ENCODE measurements at places on chromosomes 4 and X.

DNA sequence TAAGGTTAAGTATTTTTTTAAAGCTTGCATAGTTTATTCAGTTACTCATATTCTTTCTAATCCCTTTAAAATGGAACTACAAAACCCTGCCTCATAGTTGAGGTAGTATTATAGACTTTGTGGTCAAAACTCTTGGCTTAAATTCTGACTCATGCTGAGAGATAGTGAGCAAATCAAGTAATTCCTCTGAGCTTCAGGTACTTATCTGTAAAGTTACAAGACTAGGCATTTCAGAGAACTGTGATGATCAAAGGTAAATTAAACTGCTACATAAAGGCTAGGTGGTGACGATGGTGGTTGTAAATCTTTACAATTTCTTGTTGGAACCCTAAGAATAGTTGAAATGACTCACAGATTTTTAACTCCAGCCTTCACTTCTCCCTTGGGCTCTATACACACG is 3.2 kb upstream of the CLOCK start:
- no peak for DNase-seq

DNA sequence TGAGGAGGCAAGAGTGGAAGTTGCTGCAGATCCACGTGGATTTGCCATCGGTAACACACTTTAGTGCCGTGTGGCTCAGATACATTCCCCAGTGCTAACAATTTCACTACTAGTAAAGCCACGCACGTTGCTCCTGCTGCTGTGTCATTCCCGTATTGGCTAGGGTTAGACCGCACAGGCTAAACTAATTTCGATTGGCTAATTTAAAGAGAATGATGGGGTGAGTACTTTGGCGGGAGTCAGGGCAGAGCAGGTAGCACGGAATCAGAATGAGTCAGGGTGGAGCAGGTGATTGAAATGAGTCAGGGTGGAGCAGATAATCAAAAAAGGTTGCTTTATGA is 1337.5 kb downstream of the FSTL5 start:
- DNase-seq: no peak

DNA sequence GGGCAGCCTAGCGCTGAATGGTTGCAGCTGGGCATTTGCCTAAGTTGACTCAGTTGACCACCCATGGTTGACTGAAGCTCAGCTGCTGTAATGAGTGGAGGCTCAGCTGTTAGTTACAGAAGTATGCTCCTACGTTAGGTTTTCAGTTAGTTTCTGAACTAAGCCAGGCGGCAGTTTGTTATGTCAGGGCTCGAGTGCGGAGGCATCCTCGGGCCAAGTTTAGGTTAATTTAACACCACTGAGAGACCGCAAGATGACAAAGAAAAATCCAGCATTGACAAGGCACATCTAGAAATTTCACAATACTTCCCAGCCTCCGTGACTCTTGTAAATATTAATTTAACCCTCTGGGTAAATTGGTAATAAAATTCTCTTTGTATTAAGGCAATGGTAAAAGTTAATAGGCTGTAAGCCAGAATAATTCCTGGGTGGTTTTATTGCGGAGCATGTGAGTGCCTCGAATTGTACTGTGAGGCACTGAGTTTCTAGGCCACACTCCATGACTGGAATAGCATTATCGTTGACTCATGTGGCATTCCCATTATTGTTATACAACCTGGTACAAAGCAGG is 33.1 kb upstream of the CDKN2AIP start:
- no peak for DNase-seq

DNA sequence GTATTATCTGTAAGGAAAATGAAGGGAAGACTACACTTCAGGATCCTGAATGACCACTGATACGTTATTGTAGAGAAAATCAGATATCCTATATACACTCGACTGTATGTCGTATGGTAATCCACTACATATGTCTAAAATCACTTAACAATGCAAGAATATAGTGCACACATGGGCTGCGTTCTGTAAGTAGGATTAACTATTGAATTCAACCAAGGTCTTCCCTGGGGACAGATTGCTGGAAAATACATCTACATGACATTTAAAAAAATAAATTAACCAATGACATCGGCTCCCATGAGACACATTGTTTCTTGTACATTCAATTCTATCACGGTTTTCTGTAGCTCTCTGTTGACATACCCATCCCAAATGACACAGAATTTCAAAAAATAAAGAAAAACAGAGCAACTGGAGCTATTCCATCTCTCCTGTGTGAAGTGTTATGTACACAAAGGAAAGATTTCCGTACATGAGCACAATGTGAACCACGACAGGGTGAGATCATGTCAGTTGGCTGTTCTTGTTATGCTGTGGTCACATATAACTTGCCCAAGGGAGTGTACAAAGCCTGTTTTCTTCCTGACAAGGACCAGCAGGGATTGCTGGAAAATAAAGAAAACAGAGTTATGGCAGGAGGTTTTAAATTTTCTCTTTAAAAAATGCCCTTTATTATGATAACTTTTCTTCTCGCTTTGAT is 6.1 kb downstream of the ENOX2 start:
- no peak for DNase-seq

DNA sequence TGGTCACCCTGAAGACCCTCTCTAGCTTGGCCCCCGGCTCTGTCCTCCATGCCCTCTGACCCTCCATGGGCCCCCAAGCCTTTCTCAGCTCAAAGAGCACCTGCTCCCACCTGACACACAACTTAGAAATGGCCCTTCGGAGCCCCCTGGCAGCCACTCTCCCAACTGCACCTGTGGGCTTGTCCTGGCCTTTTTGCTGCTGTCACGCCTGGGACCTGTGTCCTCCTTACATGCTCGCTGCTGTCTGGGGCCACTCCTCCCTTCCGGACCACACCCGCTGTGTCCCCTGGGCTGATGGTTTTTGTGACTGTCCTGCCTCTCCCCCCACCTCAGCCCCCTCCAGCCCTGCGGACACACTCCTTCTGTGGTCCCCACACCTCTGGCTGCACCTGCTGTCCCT is 106.2 kb upstream of the AFAP1 start:
- DNase-seq: no peak

DNA sequence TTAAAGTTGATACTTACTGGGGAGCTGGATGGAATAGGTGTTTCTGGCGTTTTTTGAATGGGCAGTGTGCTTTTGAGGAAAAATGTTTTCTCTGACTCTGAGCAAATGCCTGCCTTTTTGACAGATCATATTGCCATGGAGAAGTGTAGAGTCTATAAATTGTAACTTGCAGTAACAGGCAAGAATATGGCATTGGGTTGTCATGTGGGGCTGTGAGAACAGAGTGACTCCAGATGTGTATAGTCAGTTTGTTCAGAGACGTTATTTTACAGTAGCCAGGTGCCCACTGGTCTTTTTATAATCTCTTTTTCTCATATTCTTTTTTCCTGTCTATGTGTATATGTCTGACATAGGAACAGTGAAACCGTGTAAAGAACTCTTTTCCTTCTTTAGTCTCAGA is 40.8 kb downstream of the RAPGEF2 start:
- no peak for DNase-seq

DNA sequence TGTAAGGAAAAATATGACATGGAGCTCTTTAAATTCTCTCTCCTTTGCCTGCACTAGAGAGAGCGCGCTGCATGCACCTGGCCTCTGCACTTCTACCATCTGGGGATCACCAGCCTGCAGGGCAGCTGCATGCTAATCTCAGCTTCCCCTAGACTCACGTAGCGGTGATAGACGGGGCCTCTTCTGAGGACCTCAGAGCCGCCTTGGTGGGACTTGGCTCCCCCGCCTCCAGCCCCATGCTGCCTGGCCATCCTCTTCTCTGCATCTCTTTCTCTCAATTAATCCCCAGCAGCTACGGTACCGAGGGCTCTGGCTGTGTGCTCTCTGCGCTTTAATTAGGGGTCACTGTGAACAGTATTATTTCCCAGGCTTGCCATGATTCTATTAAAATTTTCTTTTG is 52.8 kb upstream of the PSAPL1 start:
- no peak for DNase-seq

DNA sequence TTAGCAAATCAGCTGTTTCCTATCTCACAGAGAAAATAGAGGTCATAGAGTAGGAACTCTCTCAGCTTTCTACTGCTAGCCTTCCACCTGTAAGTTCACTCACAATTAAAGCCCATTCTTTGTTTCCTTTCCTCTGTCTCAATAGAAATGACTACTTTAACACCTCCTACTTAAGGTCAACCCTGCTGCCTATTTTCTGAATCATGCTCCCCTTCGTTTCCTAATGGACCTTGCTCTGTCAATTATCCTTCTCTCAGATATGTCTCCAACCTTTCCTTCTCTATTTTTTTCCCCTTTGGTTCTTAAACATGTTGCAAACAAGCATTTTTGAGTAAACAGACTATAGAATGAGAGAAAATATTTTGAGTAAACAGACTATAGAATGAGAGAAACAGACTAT is 5.1 kb upstream of the PAQR3 start:
- DNase-seq: no peak

- DNase-seq: no peak
These were observed 37.3 kb downstream of the SAT1 start for GRCh38 chrX:23820235-23820782.

- DNase-seq: no peak
These were observed 40.7 kb downstream of the TIGD4 start for GRCh38 chr4:152738827-152739226.

GRCh38 chrX:111447298-111447697 is 35.3 kb upstream of the DCX start:
- DNase-seq: no peak

DNA sequence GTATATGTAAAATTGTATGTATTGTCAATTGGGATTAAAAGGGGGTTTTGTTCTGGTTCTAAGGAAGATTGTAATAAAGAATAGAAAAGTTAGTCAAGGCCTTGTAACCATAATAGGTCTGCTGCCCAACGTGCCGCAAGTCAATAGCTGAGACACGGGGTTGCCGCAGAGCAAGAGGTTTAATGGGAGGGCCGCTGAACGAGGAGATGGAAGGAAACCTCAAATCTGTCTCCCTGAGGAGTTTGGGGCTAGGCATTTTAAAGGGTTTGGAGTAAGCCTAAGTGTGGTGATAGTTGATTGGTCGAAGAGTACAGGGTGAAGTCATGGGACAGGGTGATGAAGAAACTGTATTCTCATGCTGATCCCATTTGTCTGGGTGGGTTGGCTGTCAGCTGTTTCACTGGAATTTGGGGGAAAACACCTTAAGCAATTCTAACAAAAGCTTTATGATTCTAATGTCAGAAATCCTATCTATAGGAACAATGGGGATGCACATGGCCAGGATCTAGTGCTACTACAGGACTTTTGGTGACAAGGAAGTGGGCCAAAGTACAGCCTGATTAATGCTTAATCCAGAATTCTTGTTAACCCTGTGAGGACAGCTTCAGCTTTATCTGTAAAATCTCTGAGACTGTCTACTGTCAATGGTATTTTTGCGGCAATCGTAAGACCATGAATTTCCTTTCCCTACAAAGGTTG is 86.9 kb downstream of the RELL1 start:
- no peak for DNase-seq

DNA sequence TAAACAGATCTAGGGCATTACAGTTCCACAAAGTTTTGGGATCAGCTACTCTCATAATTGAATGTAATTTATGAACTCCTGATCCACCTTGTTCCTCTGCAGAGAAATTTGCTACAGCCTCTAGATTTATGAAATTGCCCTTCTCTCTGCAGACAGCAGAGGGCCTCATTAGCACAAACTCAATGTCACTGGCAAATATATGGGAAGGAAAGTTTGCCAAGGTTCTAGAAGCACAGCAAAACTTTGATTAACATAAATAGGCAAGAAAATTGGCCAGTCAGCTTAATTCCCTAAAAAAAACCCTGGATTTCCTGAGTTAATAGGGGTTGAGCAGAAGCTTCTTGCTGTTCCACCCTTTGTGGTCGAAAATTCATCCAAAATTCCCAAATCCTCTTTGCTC is 31.5 kb downstream of the PRPS1 start:
- DNase-seq: no peak

DNA sequence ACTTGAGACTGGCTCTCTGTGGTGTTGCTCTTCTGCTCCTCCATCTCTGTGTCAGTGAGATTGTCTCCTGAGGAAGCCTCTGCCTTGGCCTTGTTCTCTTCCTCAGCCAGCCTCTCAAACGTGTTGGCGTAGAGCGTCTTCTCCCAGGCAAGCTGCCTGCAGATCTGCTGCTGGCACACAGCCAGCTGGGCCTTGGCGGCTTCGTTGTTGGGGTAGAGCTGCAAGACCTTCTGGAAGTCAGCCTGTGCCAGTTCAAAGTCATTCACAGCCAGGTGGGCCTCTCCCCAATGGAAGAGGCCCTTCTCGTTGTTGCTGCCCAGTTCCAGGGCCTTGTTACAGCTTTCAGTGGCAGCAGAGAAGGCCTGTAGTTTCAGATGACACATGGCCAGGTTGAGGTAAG is 159.1 kb downstream of the NDST3 start:
- no peak for DNase-seq

DNA sequence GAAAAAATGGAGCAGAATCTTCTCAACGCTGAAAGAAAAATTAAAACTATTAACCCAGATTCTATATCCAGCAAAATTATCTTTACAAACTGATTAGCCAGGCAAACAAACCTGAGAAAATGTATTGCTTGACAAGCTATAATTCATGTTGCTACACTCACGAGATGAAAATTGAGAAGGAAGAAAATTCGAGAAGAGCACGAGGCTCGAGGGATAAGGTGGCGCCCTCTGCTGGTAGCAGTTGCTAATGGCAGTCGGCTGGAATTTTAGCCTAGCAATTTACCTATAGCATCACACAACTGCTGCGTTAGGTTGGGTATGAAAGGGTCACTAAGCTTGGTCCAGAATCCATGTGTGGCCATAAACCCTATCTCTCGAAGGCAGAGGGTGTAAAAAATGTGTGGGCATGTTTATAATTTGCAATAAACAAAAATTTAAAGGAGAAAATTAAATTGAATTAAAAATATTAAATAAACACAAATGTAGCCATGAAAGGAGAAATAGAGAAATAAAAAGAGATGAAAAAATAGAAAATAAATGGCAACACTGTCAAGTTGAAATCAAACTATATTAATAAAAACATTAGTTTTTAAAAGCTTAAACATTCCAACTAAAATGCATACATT is 126.6 kb downstream of the PPP4R3C start:
- DNase-seq: no peak

DNA sequence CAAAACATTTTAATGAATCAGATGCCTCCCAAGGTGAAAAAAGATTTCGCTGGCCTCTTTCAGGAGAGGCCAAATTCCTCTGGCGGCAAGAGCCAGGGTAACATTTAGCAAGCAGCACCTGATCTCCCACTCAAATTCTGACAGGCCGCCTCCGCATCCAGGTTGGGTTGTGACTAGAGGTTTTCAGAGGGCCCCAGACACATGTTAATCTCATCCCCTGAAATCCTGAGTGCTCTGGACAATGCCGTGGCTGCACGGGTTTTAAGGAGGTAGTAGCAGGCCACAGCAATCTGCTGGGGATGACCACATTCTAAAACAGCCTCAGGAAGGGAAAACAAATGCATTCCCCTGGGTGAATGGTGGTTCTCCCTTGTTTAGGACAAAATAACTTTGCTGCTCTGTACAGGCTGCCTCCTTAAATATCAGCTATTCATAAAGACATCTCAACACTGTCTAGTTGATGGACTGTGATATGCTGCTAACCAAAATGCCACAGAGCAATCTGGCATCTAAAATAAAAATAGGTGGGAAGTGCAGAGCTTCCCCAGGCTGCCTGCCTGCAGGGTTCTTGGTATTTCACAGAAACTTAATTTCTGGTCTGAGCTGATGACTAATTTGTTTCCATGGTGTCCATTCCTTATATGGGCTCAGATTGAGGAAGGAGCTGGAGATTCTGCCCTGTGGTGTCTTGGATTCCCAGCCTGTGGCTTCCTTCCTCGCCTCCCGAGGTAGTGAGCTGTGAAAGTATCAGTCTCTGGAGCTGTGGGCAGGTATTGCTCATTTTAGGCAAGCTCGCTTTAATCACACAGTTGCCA is 202.0 kb downstream of the DCLK2 start:
- DNase-seq: no peak

GRCh38 chr4:106039796-106040195 is 144.5 kb downstream of the NPNT start:
- DNase-seq: no peak

GRCh38 chr4:29581457-29581856 is 1138.7 kb upstream of the PCDH7 start:
- no peak for DNase-seq
